ENCODE measurements at places on chromosomes 12 and 14.

DNA sequence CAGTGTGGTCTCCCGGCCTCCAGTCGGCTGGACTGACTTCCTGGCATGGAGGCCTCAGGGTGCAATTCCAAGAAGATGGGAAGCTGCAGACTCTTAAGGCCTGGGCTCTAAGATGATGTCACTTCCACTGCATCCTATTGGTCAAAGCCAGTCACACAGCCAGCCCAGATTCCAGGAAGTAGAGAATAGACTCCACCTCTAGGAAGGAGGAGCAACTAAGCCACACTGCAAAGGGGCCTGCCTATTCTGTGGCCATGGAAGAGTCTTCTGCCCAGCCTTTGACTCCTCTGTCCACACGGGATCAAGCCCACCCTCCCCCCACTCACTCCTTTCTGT is 103.9 kb upstream of the RFLNA start:
- DNase-seq, result no peak

- DNase-seq, result no peak
Measured at GRCh38 chr14:35879151-35879648, 53.1 kb downstream of the BRMS1L start.

DNA sequence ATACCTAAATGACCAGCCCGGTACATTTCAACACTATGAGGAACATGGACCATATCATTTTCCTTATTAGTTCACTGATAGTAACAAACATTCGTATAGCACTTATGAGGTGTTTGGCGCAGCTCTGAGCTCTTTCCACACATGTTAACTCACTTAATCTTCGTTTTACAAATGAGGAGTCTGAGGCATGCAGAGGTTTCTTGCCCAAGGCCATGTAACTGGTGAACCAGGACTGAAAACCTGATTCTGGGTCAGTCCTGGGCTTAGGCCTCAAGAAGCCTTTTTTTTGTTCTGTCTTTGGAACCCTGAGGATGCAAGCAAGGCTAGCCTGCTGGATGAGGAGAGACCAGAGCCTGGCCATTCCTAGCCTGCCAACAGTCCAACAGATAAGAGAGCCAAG is 55.0 kb downstream of the C14orf132 start:
- no peak for DNase-seq

DNA sequence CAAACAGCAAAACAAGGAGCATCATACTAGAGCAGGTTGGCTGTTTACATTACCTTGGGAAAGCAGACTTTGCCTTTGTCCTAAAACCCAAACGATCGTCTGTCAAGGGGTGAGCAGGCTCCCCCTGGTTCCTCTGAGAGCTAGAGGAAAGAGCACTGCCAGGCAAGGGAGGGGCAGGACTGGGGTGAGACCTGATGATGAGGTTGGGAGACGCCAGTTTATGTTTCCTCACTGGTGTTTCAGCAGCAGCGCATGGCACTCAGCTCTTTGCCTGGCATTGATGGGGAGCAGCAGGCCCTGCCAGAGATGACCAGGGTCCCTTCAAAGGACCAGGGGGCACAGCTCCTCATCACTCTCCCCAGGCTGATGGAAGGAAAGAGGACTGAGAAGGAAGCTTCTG is 7.9 kb upstream of the KRT2 start:
- no peak for DNase-seq

DNA sequence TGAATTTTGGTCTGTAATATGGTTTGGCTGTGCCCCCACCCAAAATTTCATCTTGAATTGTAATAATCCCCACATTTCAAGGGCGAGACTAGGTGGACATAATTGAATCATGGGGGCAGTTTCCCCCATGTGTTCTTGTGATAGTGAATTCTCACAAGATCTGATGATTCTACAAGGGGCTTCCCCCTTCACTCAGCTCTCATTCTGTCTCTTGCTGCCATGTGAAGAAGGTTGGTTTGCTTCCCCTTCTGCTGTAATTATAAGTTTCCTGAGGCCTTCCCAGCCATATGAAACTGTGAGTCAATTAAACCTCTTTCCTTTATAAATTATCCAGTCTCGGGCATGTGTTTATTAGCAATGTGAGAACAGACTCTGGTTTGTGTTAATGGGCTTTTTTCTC is 5.9 kb downstream of the LRRC9 start:
- DNase-seq, result no peak

DNA sequence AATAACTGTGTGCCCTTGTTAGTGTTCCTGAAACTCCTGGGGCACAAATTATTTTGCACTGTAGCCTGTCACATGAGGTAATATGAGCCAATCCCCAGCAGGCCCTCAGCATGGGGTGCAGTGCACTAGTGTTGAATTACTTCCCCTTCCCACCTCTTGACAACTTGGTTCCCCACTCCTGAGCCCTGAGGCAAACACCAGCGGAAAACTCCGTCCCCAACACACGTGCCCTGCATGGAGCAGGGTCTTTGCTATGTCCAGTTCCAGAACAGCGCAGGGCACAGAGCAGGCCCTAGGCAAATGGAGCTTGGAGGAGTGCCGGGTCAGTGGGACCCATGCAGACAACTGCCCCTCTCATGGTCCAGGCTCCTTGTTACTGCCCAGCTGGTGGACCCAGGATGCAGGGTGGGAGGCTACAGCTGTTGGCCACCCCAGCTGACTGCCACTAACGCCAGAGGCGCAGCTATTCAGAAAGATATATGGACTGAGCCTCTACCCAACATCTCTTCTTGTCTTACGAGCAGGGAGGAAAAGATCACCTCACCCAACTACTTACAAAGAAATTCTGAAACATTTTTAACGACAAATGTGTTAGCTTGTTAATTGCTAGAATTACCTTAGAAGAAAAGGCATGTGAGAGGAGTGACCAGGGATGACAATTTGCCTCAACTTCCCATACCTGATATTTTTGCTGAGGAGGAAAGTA is 71.6 kb downstream of the NT5DC3 start:
- no peak for DNase-seq

- no peak for DNase-seq
Measured at GRCh38 chr12:39620659-39621658, 1.4 kb upstream of the ABCD2 start.

DNA sequence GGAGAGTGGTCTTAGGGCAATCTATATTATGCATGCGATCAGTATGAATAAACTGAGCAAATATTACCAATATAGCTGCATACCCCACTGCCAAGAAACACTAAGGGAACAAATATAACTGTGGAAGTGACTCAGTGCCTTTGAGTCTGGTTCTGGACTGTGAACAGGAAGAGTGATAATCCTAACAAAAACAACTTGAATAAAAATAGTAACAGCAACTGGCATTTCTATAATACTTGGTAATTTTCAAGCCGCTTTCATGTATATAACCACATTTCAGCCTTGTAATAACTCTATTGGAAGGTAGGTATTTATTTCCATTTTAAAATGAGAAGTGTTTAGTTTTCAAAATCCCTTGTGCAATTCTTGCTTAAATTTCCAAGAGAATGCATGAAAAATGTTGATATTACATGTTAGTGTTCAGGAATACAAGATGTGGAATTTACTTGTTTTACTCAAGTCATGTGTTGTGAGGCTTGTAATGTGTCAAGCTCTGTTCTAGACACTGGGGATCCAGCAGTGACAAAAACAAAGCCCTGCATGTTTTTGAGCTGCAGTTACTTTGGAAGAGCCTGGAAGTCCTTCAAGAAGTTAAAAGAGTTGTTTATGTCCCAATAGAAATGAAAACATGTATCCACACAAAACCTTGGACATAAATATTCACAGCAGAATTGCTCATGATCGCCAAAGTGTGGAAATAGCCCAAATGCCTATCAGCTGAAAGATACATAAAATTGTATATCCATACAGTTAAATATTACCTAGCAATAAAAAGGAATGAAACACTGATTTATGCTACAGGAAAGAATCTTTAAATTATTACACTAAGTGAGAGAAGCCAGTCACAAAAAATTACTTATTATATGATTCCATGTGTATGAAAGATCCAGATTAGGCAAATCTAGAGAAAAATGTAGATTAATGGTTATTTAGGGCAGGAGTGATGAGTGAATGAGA is 338.1 kb upstream of the TMEM132C start:
- DNase-seq, result no peak

- no peak for DNase-seq
Measured at GRCh38 chr12:51773145-51773869, 75.2 kb downstream of the FIGNL2 start.

GRCh38 chr12:125089083-125089482 is 23.8 kb downstream of the AACS start:
- no peak for DNase-seq

- no peak for DNase-seq
Measured at GRCh38 chr12:57803319-57803893, 15.1 kb downstream of the AVIL start.

- no peak for DNase-seq
Measured at GRCh38 chr12:22700106-22700505, 75.1 kb downstream of the ETNK1 start.

DNA sequence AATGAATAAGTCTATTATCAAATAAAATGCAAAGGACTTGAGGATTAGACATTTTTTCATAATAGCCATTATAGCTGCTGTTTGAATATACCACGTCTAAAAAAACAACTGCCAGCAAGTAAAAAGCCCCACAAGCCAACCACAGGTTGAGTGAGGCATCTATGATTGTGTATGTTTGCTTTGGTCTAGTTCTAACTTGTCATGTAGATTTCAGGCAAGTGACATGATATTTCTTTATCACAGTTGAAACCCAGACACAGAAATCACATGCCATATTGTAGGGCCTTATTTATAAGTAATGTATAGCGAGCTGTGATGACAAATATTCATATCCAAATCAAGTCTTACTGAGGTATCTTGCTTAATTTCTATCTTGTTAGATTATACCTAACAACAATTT is 225.8 kb downstream of the EMP1 start:
- no peak for DNase-seq

All from NCI-H1417 treated with DMSO at 0.1 percent for 48 hours (cell line).